ENCODE measurements at places on chromosomes 1 and 21.

- DNase-seq = no peak
These were observed 76.6 kb upstream of the PRDX6 start for GRCh38 chr1:173400387-173400995.

- no peak for DNase-seq
These were observed 199.9 kb upstream of the ZC3H12A start for GRCh38 chr1:37274486-37274885.

DNA sequence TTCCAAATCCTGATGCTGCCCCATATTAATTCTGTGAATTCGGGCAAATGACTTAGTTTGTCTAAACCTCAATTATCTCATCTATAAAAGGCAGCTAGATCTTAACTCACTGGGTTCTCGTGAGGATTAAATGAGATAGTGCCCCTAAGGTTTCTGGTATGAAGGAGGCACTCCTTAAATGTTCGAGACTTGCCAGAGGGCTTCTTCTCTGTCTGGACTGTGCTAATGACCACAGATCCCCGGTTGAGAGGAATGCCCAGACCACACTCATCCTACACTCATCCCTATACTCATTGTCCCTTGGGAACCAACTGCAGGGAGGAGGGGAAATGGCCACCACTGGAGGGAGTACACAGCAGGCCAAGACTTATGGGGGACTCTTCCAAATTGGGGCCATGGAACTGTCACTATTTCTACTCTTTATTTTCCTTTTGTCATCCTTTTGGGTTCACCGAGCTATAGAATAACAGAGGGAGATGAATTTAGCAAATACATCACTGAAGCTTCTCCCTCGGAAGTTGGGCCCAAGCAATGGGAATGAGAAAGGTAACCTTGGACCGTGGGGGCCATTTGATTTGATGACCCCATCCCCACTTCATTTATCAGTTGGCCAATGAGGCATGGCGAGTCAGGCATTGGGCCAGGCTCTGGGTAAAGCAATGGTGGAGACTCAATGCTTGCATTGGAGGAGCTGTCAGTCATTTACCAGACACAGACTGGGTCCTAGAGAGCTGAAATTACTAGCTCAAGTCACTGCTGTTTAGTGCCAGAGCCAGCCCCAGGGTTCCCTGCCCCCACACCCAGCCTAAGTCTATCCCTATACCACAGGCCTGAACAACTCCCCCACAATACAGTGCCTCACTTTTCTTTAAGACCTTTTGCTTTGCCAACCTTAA lies 5.1 kb downstream of the ATF3 start:
- DNase-seq = no peak

DNA sequence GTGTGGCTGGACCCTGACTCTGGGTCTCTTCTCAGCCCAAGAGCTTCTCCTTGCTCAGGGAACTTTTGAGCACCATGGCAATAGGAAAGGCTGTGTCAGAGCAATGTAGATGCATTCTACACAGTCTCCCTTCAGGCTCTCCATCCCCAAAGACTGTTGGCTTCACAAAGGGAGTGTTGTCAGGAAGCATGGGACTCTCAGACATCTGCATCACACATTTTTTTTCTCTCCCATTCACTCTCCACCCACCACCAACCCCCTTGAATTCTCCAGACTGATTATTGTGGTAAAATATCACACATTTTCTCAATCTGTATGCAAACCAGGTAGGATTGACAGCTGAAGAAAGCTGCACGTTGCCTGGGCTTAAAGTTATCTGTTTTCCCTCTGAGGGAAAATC lies 105.4 kb upstream of the WARS2 start:
- DNase-seq = no peak

- DNase-seq = no peak
These were observed 103.0 kb downstream of the KIAA0319L start for GRCh38 chr1:35454176-35454575.

GRCh38 chr21:28418726-28419514 lies 573.8 kb downstream of the LTN1 start:
- no peak for DNase-seq

- DNase-seq = no peak
These were observed 5.5 kb downstream of the POGK start for GRCh38 chr1:166844791-166845190.

DNA sequence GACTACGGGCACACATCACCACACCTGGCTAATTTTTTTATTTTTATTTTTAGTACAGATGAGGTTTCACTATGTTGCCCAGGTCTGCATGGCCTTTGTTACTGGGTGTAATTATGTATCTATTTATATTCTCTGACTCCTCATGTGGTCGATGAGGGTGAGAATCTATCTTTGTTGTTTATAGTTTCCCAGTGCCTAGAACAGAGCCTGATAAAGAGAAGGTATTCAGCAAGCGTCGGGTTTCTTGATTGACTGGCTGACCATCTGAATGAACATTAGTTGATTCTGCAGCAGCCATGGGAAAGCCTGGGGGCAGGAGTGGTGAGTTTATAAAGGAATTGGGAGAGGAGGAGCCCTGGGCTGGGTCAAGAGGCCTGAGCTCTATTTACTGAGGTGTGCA lies 28.5 kb downstream of the SERINC2 start:
- no peak for DNase-seq

- DNase-seq = no peak
These were observed 2.0 kb downstream of the ARHGEF16 start for GRCh38 chr1:3456449-3456963.

DNA sequence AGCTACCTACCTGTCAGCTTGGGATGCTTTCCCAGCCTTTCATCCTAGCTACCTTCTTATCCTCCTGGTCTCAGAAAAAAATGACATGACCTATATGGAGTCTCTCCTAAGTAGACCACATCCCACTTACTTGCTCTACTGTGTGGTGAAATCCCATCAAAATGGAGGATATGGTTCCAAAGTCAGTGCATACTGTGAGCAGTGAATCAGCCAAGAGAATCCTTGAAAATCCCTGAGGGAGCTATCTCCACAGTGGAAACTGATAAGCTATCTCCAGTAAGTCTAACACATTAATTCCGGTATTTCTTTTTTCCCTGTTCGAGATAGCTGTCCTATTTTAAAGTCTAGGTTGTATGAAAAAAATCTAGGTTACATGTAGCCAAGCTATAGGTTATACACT lies 189.7 kb downstream of the FGGY start:
- no peak for DNase-seq

GRCh38 chr1:173861731-173862145 lies 6.1 kb downstream of the GAS5 start:
- peak; percentile 29 for DNase-seq

GRCh38 chr1:202834771-202835547 lies 24.2 kb downstream of the PCAT6 start:
- DNase-seq = no peak

DNA sequence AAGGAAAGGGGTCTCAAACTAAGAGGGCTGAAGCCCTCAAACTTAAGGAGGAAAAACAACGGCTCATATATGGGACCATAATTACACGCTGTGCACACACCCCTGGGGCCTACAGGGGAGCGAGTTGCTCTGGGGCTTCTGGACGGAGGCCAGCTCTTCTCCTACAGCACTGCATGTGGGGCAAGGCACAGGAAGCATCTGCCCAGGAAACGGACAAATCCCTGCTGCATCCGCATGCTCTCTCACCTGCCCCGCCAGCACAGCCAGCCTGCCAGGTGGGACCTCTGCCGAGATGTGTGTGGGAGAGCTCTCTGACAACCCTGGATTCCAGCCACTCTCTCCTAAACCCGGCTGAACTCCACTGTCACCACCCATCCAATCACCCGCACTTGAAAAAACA lies 54.1 kb downstream of the MRPL37 start:
- no peak for DNase-seq

DNA sequence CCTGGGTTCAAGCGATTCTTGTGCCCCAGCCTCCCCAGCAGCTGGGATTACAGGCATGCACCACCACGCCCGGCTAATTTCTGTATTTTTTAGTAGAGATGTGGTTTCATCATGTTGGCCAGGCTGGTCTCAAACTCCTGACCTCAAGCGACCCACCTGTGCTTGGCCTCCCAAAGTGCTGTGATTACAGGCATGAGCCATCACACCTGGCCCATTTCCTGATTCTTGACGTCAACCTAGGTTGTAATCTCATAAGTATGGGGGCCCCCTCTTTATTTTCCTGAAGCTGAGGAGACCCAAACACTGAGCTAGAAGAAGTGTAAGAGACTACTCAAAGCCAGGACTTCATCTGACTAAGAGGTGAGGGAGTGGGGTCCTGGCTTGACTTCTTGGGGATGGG lies 21.8 kb downstream of the SLC9A1 start:
- DNase-seq = no peak

- no peak for DNase-seq
These were observed 74.0 kb downstream of the KIF14 start for GRCh38 chr1:200546577-200546976.
